Myometrial cell (primary cell): ENCODE measurements at places on chromosomes 7 and 10. TPM values are rescaled to one million over a fixed set of nuclear protein-coding genes. Genes with fewer than 3 reads are reported as not detected.

BAMBI gene
- not detected in 2 replicates for total RNA-seq

RALA gene
- 16.7 and 19.0 TPM in 2 replicates for total RNA-seq

FAM237B gene
- total RNA-seq: not detected in 2 replicates

BBIP1 gene
- 21.3 and 36.5 TPM in 2 replicates for total RNA-seq

CALHM3 gene
- not detected in 2 replicates for total RNA-seq

RNF148 gene
- not detected in 2 replicates for total RNA-seq

SYNPO2L gene
- under 0.01 and 0.18 TPM in 2 replicates for total RNA-seq

HYAL4 gene
- not detected in 2 replicates for total RNA-seq

FOXI2 gene
- not detected in 2 replicates for total RNA-seq

GPR15LG gene
- total RNA-seq: not detected in 2 replicates

PLCE1 gene
- 2.3 and 3.5 TPM in 2 replicates for total RNA-seq

CTAGE8 gene
- 0.18 and 0.29 TPM in 2 replicates for total RNA-seq

ELOVL3 gene
- not detected in 2 replicates for total RNA-seq

TMEM140 gene
- 6.9 and 9.2 TPM in 2 replicates for total RNA-seq

NDUFB2 gene
- 203 and 401 TPM in 2 replicates for total RNA-seq

PSD gene
- 9.2 and 14.1 TPM in 2 replicates for total RNA-seq

NEURL1 gene
- total RNA-seq: not detected in 2 replicates

CPA2 gene
- total RNA-seq: 0.89 TPM in 1 of 2 replicates, not detected in the other

TMEM213 gene
- not detected in 2 replicates for total RNA-seq

SPDYE1 gene
- not detected in 2 replicates for total RNA-seq

EGFR gene
- total RNA-seq: 33.5 and 34.9 TPM in 2 replicates

PAPOLB gene
- under 0.01 TPM in 1 of 2 replicates, not detected in the other for total RNA-seq

TYW1B gene
- 0.53 and 1.4 TPM in 2 replicates for total RNA-seq

NPC1L1 gene
- not detected in 2 replicates for total RNA-seq

GTF2I gene
- total RNA-seq: 71.4 and 79.9 TPM in 2 replicates

MEIG1 gene
- not detected in 2 replicates for total RNA-seq

TRIL gene
- total RNA-seq: under 0.01 TPM in 1 of 2 replicates, not detected in the other

GRID2IP gene
- total RNA-seq: not detected in 2 replicates

GARS1 gene
- 416 and 485 TPM in 2 replicates for total RNA-seq

ALOX5 gene
- total RNA-seq: not detected in 2 replicates

HMX2 gene
- not detected in 2 replicates for total RNA-seq

TLX1 gene
- total RNA-seq: not detected in 2 replicates

SPAM1 gene
- not detected in 2 replicates for total RNA-seq

GLI3 gene
- 1.7 and 3.9 TPM in 2 replicates for total RNA-seq

CYP26C1 gene
- total RNA-seq: not detected in 2 replicates

GNAT3 gene
- not detected in 2 replicates for total RNA-seq

HBP1 gene
- total RNA-seq: 40.4 and 45.2 TPM in 2 replicates

CCDC6 gene
- total RNA-seq: 25.9 and 32.6 TPM in 2 replicates

CCDC172 gene
- not detected in 2 replicates for total RNA-seq

SPDYE18 gene
- not detected in 2 replicates for total RNA-seq

ODAD2 gene
- total RNA-seq: 1.8 and 4.0 TPM in 2 replicates

CLCN1 gene
- not detected in 2 replicates for total RNA-seq

ASIC3 gene
- 0.18 TPM in 1 of 2 replicates, not detected in the other for total RNA-seq
